ENCODE measurements at places on chromosomes 12 and 14. TPM values are rescaled to one million over a fixed set of nuclear protein-coding genes. Genes with fewer than 3 reads are reported as not detected.
A peak's percentile ranks its signal among the peaks of the same experiment; 100 is the strongest.

GRCh38 chr14:68663385-68664076, 129.3 kb downstream of the ZFP36L1 start:
- H3K36me3 ChIP-seq, result no peaks in the 10 kb centered on the region
- H3K4me3 ChIP-seq, result no peak overlapping the region
- no peak overlapping the region for H3K27ac ChIP-seq
- H3K27me3 ChIP-seq, result no peaks in the 10 kb centered on the region
- DNase-seq, result no peak
- H3K4me1 ChIP-seq, result peaks cover 19% of the 10 kb centered on the region

GRCh38 chr14:68718023-68718990, 74.6 kb downstream of the ZFP36L1 start:
- no peaks in the 10 kb centered on the region for H3K36me3 ChIP-seq
- no peak overlapping the region for H3K4me3 ChIP-seq
- no peaks in the 10 kb centered on the region for H3K4me1 ChIP-seq
- no peak for DNase-seq

Gene SLC17A8
- not detected for polyA plus RNA-seq

Gene ANKRD33
- polyA plus RNA-seq, result not detected

DNA sequence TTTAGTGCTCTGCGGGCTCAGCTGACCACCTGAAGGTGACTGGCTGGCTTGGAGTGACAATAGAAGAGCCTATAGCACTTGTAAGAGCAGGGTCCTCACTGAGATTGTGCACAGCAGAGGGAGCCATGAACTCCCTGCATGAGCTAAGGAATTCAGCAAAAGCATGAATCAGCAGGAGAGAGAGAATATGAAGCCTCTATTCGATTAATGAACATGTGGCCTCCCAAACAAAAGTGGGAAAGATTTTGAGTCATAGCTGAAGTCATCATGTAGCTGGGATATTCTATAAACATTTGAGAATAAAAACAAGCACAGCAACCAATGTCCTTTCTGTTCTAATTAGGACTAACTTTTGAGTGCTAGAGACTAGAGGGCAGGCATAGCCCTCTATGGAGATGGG, 626.6 kb downstream of the DIO2 start:
- peaks cover 44% of the 10 kb centered on the region for H3K4me1 ChIP-seq
- no peaks in the 10 kb centered on the region for H3K27me3 ChIP-seq
- H3K4me3 ChIP-seq, result no peak overlapping the region
- H3K36me3 ChIP-seq, result no peaks in the 10 kb centered on the region
- DNase-seq, result no peak

DNA sequence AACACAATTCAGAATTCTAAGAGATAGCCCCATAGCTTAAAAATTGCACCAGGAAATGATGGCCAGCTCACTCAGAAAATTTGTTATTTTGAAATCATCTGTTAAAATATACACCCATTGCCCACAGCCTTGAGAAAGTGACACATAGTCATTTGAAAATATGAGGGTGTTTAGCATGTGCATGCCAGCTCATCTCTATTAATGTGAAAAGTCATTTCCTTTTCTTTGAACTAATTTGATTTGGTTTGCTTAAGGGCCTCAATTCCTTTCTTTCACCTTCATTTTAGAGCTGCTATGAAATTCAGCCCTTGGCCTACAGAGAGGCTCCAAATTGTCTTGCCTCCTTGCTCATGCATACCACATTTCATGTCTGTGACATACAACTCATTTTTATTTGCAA, 241.4 kb downstream of the PHLDA1 start:
- no peaks in the 10 kb centered on the region for H3K36me3 ChIP-seq
- H3K4me1 ChIP-seq, result no peaks in the 10 kb centered on the region
- no peaks in the 10 kb centered on the region for H3K27me3 ChIP-seq
- no peak for DNase-seq

DNA sequence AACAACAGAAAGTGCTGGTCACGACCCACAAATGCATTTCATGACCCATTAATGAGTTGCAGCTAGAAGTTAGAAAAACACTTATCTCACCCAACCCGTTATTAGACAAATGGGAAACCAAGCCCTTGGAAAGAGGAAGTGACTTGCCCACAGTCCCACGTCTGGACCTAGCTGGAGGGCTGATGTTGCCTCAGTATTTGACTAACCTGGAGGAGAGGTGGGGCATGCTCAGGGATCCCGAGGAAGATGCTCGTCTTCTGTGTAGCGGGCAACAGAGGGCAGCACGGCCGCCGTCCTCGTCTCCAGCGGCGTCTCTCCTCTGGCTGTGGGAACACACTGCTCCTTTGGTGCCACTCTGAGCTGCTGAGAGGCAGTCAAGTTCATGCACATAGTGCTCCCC, 12.7 kb downstream of the CCND2 start:
- DNase-seq, result no peak
- no peaks in the 10 kb centered on the region for H3K4me1 ChIP-seq
- no peak overlapping the region for H3K27ac ChIP-seq
- H3K4me3 ChIP-seq, result no peak overlapping the region
- H3K27me3 ChIP-seq, result peaks cover 94% of the 10 kb centered on the region

Gene MORN3
- polyA plus RNA-seq, result 2.4 TPM

DNA sequence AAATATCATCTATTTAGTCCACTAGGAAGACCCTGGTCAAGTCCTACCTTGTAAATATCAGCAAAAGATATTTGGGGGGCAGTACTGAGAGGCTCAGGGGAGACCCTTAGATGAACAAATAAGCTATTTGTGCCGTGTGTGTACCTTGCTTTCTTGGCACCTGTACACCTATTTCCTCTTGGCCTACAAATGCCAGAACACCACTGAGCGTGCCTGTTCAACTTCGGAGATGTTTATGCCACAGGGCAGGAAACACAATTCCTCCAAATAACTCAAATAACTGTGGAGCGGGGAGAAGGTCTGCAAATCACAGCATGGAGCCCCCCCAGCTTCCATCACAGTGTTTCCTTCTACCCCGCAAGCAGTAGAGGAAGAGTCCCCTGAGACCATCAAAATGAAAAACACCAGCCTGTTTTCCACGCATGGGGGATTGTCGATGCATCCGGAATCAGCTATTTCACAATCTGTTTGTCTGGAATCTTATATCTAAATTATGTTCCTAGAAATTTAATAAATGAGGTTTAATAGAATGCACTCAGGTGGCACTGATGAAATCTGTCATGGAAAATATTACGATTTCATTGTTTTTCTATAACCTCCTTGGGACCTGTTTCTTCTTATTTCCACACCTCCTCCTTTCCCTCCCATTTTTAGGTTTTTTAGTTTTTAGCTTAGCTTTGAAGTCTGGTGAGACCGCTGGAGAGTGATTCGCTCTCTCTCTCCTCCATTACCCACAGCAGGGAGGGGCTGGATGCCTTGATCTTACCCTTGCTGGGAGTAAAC, 254.0 kb upstream of the SRRM4 start:
- no peaks in the 10 kb centered on the region for H3K36me3 ChIP-seq
- no peaks in the 10 kb centered on the region for H3K27me3 ChIP-seq
- no peaks in the 10 kb centered on the region for H3K4me1 ChIP-seq
- no peak overlapping the region for H3K27ac ChIP-seq
- peak; percentile 35 for DNase-seq
- no peak overlapping the region for H3K4me3 ChIP-seq

Gene GNB3
- polyA plus RNA-seq, result 13.8 TPM

DNA sequence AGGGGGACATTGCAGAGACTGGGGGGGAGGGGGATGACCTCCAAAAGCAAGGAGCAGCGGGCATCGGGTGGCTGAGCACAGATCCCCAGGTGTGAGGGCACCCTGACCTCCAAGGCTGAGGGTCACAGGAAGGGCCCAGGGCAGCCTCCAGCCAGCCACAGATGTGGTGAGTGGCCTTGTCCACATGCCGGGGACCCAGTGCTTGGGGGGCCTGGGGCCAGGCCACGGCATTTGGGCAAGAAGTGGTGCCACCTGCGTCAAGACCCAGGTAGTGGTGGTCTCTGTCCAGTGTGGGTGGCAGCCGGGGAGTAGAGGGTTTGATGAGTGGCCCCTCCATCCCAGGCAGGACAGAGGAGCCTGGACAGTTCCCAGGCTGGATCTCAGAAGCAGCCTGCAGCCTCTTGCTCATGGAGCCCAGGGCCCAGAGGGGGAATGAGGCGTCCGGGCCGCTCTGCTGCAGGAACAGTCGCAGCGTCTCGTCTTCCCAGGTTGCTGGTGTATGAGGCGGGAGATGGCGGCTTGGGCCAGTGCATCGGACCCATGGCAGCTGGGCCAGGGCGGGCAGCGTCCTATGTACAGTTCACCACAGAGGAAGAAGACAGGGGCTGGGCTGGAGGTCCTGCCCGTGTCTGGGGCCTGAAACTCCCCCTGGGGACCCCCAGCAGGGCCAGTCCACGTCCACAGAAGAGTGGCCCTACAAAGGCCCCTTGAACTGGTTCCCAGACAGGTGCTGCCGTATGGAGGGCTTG, 33.5 kb downstream of the CCNK start:
- H3K4me1 ChIP-seq, result no peaks in the 10 kb centered on the region
- H3K4me3 ChIP-seq, result no peak overlapping the region
- H3K36me3 ChIP-seq, result peaks cover 5% of the 10 kb centered on the region
- H3K27me3 ChIP-seq, result no peaks in the 10 kb centered on the region

DNA sequence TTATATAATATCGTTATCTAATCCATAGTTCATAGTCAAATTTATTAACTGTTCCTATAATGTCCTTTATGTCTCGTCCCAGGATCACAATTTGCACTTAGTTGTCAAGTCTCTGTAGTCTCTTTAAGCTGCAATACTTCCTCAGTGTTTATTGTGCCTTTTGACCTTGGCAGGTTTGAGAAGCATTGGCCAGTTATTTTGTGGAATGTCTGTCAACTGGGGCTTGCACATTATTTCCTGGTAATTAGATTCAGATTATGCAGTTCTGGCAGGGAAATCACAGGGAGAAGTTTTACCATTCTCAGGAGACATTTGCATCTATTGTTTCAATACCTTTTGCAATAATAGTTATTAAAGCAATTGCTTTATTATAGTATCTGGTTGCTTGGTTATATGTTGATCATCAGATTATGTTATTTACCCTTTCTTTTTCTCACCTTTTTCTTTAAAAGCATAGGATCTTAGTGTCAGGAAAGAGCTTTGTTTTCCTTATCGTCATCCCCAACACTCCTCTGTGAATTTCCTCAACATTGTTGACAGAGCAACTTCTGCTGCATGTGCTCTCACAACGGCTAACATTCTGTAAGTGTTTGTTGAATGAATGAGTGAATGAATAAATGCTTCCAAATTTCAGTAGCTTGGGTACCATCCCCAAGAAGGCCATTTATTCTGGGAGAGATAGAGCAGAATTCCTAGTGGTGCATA, 3.7 kb upstream of the ART4 start:
- no peaks in the 10 kb centered on the region for H3K27me3 ChIP-seq
- peaks cover 14% of the 10 kb centered on the region for H3K4me1 ChIP-seq
- H3K36me3 ChIP-seq, result no peaks in the 10 kb centered on the region
- DNase-seq, result no peak

- H3K4me3 ChIP-seq, result no peak overlapping the region
- H3K36me3 ChIP-seq, result no peaks in the 10 kb centered on the region
- DNase-seq, result no peak
- no peaks in the 10 kb centered on the region for H3K27me3 ChIP-seq
- H3K4me1 ChIP-seq, result no peaks in the 10 kb centered on the region
- H3K27ac ChIP-seq, result no peak overlapping the region
Measured at GRCh38 chr14:53808042-53808441, 148.6 kb downstream of the BMP4 start.

- no peaks in the 10 kb centered on the region for H3K4me1 ChIP-seq
- no peak overlapping the region for H3K4me3 ChIP-seq
- H3K36me3 ChIP-seq, result no peaks in the 10 kb centered on the region
- H3K27me3 ChIP-seq, result no peaks in the 10 kb centered on the region
- no peak overlapping the region for H3K27ac ChIP-seq
Measured at GRCh38 chr12:131883521-131883900, 10.9 kb upstream of the ULK1 start.

DNA sequence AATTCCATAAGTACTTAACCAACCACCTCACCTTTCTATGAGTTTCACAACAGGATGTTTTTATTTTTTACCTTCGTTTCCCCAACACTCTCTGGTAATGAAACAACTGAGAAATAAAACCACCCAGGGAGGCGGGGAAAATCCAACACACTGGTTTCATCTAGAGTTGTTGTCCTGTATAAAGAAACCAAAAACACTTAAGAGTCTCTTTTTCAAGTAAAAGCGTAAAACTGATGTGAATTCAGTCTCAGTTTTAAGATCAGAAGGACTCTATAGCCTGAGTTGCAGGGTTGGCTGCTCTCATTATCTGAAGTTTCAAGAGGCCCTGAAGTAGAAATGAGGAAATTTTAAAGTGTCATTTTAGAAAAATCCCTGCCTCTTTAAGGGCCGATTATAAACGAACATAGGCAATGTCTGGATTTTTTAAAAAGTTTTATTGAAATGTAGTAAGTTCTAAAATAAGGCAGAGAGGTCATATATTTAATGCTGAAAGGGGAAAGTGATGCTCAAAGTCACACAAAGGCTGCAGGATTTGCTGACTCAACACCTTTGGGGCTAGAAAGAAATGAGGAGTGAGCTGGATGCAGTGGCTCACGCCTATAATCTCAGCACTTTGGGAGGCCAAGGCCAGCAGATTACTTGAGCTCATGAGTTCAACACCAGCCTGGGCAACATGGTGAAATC, 27.2 kb downstream of the HIGD1C start:
- H3K4me3 ChIP-seq, result no peak overlapping the region
- no peaks in the 10 kb centered on the region for H3K36me3 ChIP-seq
- H3K27me3 ChIP-seq, result no peaks in the 10 kb centered on the region
- DNase-seq, result no peak
- H3K4me1 ChIP-seq, result no peaks in the 10 kb centered on the region

DNA sequence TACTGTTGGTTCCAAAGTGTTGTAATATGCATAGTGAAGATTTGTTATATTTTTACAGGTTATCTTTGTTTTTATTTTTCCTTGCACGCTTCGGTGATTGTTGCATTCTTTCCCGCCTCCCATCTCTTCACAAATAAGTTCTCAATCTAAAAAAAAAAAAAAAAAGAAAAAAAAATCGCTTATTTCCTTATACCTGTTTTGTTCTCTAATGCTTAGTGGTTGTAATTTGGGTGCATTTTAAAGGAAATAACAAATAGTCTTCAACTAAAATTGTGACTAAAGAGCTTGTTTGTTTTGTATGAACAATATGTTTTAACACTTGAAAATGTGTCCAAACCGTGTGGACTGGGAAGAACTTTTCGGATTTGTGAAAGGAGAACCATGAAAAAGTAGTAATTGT, 1.5 kb downstream of the CAND1 start:
- H3K36me3 ChIP-seq, result peaks cover 10% of the 10 kb centered on the region
- peaks cover 12% of the 10 kb centered on the region for H3K4me1 ChIP-seq
- peak overlapping the region; percentile 95 for H3K4me3 ChIP-seq
- no peak for DNase-seq
- H3K27ac ChIP-seq, result peak overlapping the region; percentile 99

Gene FAM90A1
- not detected for polyA plus RNA-seq
